ENCODE measurements at places on chromosomes 7 and 10.

- DNase-seq = no peak
Measured at GRCh38 chr10:31186225-31187000, 132.6 kb upstream of the ZEB1 start.

DNA sequence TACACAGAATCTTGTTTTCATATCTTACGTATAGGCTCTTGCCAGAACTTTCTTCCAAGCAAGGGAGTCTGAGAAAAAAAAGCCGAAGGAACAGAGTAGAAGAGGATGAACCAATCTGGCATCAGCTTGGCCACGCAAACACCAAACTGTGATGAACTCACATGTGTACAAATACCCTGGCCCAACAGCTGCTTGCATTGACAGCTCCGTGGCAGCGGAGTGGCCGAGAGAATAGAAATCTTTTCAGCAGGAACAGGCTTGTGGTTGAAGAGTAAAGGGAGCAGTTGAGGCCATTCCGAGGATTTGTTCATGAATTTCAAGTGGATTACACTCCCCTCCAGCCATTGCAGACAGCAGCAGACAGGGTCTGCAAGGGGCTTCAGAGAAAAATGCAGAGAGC is 173.8 kb upstream of the PLXNA4 start:
- peak; percentile 69 for DNase-seq

DNA sequence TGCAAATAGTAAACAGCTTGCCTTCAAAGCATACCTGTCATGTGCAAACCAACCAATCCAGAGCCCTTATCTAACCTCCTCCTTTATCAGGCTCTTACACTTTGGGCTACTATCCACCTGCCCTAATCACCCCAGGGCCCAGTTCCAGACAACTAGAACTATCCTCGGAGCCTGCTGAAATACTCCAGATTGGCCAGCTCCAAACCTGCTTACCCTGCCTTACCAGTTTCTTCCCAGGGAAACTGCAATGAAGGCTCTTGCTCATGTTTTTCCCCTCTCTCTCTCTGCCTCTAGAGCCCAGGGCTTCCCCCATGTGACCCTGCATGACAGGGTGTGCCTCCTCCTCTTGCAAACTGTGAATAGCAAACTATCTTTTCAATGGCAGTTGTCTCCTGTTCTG is 81.4 kb upstream of the CAPZA2 start:
- DNase-seq = no peak

DNA sequence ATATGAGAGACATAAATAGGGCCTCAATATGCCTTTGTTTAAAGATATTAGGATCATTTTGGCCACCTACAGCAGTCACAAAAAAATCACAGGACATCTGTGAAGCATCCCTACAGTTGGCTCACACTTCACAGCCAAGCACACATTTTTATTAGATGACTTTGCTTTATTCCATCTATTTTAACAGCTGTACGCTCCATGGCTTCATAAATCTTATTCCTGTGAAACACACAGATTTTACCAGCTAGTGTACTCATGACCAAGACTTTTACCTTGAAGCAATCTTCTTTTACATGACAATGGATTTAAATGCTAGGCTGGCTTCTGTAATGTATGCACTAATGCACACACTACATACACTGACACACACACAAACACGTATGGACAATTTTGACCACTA is 254.8 kb upstream of the PITRM1 start:
- DNase-seq = no peak

- DNase-seq = no peak
Measured at GRCh38 chr10:102643336-102644065, 778 bp upstream of the TRIM8 start.

DNA sequence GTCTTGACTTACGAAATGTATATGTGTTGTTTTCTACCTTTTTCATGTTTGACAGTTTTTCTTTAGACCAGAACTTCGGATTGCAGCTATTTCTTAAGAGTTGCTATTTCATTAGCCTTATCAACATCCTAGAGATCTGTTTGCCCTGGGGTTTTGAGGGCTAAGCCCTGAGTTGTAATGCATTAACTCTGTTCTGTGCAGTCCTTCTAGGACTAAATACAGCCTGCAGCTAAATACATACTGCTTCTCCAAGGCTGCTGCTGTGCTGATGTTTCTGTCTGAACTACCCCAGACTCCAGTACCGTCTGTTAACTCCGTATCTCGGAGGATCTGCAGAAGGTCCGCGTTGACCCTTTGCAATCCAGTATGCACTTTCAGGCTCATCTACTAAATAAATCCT is 26.5 kb downstream of the KIAA1217 start:
- DNase-seq = no peak

GRCh38 chr10:34190580-34190979 is 624.5 kb downstream of the PARD3 start:
- DNase-seq = no peak

DNA sequence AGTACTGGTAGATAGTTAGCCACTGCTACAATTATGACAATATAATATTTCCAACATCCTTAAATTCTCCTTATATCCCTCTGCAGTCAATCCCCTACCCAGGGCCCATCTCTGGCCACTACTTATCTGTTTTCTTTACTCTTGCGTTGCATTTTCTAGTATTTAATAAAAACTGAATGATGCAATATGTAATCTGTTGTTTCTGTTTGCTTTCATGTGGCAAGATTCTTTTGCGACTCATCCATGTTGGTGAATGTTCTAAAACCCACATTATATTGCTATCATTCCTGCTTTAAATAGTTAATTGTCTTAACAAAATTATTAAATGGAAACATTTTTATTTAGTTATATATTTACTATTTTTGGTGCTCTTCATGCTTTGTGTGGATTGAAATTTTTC is 338.5 kb downstream of the MDFIC start:
- no peak for DNase-seq

DNA sequence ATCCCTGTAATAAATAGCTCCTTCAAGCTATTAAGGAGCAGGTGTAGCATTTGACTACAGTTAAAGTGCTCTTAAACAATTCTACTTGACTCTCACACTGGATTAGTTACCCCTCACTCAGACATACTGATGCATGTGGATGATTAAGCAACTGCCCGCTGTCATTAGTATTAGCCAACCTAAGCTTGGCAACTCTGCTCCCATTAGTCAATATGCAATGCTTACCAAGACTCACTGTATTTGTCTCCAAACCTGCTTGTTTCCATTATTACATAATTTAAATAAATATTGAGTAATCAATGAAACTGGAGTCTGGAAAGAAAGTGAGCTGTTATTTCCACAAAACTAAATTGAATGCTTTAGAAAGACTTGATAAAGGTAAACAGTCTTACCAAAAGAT is 144.0 kb upstream of the ASAH2 start:
- DNase-seq = no peak

DNA sequence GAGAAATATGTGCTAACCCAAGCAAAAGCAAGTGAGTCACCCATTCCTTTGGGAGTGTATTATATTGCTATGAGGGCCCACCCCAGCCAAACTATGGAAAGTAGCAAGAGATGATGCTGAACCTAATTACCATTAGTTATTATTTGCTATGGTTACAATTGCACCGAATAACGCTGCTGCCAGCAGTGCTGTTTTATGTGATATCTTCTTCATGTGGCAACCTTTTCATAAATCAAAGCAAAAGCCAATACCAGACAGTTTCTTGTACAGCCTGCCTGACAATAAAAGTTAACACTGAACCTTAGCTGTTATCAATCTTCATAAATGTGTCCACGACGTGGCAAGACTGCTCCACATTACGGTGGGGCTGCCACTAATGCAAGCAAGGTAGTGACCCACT is 241.7 kb upstream of the PLXNA4 start:
- DNase-seq = no peak

DNA sequence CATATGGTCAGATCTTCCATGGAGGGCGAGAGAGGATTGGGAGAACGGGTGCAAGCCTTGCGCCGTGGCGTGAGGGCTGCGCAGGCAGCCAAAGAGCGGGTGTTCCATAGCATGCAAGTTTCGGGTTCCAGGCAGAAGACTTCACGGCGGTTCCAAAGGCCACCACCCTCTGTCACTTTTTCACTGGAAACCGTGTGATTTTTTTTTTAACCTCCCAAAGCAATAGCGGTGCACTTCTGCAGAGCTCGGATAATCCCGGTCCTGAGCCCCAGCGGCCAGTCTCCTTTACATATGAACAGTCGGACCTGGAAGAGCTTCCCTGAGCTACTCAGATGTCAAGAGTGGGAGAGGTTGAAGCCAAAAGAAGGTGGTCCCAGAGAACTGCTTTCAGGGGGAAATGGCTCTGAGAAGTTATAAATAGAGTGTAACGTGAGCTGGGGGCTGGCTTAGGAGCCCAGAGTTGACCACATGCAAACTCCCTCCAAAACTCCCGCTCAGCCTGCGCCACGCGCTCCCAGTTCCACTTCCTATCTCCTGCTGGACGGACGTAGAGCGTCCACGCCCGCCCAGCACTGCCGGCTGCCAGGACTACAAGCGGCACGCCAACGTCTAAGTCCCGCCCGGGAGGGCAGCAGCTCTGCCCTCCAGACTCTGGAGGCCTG is at the start of gene MEOX2:
Gene MEOX2 (minus strand): TSS at position 389 of the 662 bp plus-strand sequence. CDS start 281 bp downstream, at position 108.
- DNase-seq = no peak

DNA sequence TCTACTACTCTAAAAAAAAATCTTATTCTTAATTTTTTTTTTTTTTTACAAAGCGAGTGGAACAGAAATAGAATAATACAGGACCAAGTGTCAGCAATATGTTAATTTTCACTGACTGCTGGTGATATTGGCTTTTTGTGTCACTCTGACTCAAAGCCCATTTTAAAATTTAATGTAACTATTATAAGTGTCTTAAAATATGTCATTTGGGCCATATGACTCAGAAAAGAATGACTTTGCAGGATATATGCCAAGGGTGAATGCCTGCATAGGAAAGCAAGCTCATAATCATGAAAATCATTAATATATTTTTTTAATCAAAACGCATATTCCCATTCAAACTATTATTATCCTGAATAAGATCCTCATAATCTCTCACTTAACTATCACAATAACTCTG is 149.2 kb downstream of the GNAT3 start:
- no peak for DNase-seq

GRCh38 chr7:47570649-47571050 is 11.3 kb downstream of the TNS3 start:
- no peak for DNase-seq

DNA sequence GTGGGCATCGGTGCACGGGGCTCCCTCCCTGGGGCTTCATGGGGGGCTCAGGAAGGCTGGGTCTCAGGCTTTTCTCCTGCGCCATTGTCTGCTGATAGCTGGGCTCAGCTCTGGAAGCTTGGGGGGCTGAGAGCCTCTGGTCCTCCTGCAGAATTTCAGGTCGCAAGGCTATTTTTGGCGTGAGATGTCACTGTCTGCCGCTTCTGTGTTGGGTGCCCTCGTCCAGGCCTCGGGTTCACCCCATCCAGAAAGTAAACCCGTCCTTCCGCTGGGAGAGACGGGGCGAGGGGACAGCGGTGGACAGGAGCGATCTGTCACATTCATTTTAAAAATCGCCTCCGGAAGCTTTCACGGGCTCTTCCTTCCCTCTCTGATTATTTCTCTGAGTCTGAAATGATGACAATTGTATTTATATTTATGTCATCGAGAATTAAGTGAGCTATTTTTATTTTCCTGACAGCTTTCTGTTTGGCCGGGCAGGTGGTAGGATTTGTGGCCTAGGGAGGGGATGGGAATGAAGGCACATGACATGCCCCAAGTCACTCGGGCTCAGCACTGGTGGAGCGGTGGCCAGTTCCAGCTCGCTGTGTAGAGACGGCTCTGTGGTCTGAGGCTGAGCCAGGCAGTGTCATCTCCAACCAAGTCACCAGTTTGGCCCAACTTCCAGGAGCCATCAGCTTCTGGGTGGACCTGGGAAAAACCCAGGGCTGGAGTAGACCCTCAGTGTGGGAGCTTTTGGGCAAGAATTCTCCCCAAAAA is 40.7 kb upstream of the AP5Z1 start:
- peak; percentile 69 for DNase-seq

GRCh38 chr7:114342431-114343179 is 72.0 kb upstream of the FOXP2 start:
- DNase-seq = no peak

DNA sequence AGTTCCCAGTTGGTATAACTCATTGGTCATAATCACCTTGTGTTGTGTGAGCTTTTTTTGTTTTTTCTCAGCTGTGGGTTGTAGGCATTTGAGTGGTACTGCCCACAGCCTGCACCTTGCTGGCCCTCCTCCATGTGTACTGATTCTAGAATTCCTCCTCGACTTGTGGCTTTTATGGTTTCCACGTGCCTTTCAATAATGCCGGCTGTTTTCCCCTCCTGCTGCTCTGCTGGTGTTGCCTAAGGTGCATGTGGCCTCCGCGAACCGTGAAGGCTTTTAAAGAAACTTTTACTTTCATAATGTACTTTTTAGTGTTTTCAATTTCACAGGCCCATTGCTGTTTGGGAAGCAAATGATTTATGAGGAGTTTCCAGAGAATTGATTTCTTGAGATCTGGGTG is 518.0 kb downstream of the REEP3 start:
- DNase-seq = no peak

- DNase-seq = peak; percentile 43
Measured at GRCh38 chr10:118045837-118046394, 825 bp downstream of the RAB11FIP2 start.

DNA sequence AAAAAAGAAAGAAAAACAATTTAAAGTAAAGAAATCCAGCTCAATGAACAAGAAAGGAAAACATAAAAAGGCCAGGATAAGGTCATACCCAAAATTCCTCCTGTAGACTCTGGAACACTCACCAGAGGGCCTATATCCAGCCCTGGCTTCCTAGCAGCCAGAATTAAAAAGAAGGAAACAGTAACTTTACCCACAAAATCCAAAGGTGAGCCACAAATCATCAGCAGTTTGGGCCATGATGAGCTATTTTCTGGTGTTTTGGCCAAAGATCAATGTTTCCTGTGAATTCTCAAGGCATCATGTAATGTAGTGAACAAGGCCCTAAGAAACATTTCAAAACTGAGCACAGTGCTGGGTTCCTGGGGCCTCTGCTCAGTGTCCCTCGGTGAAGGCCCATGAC is 87.8 kb downstream of the LARP4B start:
- DNase-seq = no peak

DNA sequence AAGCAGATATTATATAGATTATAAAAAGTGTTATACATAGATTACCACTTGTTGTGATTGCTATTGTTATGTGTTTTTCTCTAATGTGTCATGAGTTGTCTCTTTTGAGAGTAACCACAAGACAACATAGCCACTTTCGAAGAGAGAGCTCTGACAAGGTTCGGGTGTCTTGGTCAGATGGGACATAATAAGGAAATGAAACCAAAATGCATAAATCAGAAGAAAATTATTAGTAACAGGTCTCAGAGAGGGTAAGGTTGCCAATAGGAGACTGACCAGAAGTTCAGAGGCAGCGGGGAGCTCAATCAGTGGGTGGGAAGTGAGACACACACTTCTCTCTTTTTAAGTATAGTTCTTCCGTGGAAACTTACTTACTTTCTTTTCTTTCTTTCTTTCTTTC is 639.2 kb upstream of the POT1 start:
- DNase-seq = no peak

DNA sequence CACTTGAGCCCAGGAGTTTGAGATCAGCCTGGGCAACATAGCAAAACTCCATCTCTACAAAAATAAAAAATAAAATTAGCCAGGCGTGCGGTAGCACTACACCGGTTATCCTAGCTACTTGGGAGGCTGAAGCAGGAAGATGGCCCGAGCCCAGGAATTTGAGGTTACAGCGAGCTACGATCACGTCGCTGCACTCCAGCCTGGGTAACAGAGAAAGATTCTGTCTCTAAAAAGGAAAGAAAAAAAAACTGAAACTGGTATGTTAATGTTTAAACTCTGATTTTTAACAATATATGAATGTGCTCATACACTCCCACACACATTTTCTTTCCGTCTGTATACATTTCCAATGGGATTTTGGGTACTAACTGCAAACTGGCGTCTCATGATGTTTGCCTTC is 140.6 kb upstream of the KMT2E start:
- DNase-seq = no peak
